Spinal cord (tissue), 10 donors: ENCODE measurements at places on chromosomes 2 and 18.

- DNase-seq, result no peak
Observed at GRCh38 chr2:49973436-49973835, 819.1 kb upstream of the FSHR start.

- no peak for DNase-seq
Observed at GRCh38 chr2:47205576-47206141, 50.6 kb upstream of the STPG4 start.

GRCh38 chr2:1704631-1705556 lies 39.4 kb downstream of the PXDN start:
- no peak for DNase-seq

DNA sequence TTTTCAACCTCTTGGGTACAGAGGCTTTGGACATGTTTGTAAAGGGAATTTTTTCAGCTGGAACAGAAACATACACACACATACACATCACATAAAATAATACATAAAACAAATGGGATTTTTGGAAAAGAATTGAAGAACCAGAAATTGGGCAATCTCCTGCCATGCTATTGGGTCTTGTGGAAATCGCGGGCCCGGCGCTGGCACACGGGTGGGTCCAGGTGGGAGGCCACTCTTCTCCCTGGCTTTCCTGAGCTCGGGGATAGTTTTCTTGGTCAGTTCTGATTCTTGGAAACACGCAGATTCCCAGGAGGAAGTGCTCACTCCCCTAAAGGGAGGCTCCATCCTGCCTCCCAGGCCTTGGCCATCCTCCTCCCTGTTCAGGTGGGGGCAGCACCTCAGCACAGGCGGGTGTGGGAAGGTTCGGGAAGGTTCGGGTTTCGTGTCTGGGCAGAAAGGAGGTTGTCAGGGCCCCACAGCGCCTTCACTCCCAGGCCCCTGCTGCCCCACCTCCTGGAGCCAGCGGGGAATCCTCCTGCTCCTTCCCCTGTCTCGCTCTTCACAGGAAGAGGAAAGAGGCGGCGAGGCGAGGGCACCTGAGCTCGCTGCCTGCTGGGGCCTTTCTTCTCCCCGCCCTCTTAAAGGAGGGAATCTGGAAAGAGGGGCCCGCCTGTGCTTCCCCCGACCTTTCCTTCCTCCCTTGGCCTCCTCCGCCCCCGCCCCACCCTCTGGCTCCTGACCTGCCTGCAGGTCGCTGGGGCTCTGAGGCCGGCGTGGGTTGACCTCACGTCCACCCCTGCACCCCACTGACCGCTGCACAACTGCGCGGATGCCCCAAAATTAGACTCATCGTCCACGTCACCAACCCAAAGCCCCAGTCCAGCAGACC lies 97.8 kb upstream of the PXDN start:
- no peak for DNase-seq

- peak; percentile 75 for DNase-seq
Observed at GRCh38 chr18:38427234-38427633, 861.6 kb upstream of the CELF4 start.

DNA sequence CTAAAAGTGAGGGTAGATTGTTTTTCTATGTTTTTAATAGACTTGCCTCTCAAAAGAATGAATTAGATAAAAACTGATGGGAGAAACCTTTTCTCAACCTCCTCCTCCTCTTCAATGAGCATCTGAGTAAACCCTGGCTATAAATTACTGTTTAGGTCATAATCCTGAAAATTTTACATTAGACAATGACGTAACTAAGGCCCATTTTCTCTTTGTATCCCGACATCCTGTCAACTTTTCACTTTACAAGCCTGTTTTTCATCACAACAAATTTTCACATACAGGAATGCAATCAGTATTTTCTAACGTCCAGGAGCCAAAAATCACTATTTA lies 1.3 kb downstream of the SPIRE1 start:
- DNase-seq, result no peak

GRCh38 chr2:132387126-132387525 lies 29.5 kb upstream of the GPR39 start:
- DNase-seq, result no peak

DNA sequence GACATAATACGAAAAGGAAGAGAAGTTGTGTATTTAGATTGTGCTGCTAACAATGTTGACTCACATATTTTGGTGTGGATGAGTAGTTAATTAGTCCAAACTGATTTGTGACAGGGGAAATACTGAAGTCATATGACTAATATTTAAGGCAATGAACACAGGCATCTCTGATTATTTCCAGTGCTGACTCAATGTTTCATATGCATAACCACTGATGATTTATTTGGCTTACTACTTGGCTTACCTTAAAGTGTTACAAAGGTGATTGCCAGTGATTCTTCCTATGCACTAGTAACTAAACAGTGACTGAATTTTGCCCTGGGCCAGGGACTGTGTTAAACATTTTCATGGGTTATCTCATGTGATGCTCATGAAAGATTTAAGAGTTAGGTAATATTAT lies 722.6 kb downstream of the METTL4 start:
- DNase-seq, result no peak

GRCh38 chr2:10145519-10146357 lies 23.2 kb downstream of the RRM2 start:
- DNase-seq, result no peak

DNA sequence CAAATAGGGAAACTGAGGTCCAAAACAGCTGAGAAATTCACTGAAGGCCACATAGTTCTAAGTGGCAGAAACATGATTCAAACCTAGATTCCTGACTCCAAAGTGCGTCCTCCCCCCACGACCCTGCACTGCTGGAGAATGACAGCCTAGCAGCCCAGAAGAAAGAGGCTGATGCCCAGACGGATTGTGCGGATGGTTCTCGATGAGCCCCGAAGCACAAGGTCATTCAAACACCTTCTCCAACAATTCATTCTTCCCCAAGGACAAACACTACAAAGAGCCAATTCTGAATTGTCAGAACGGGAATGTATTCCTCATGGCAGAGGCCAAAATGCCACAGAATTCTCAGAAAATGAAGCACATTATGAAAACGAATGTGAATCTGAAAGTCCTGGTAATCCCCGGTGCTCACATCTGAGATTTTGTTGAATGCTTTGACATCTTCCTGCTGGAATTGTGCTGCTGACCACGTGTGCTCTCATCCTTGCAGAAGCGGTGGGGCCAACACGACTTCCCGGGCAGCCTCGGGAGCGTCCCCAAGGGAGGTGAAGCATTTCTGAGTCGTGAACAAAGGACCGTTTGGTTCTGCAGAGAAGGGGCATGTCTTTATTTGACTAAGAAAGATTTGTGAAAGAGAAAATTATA lies 337.0 kb downstream of the EIPR1 start:
- no peak for DNase-seq
